ENCODE measurements at places on chromosomes 3 and 15.

GRCh38 chr3:196620161-196620604 lies 19.3 kb upstream of the NRROS start:
- peak; percentile 50 for DNase-seq

DNA sequence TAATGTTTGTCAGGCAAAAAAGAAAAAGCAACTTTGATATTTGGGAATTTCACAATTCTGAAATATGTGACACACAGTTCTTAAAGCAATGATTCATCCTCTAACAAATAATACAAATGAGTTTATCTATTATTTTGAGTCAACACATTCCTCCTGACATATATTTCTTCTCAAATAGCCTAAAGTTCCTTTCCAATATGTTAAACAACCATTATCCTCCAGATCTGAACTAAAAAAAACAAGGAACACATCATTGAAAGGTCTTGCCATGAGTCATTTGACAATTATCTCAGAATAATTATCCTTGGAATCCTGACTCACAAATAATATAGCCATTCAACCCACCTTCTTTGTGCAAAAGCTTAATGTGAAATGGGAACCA lies 208.7 kb upstream of the CDIN1 start:
- DNase-seq = no peak

- DNase-seq = no peak
Measured at GRCh38 chr3:39593341-39593740, 125.9 kb downstream of the MOBP start.

GRCh38 chr3:130711565-130712324 lies 34.9 kb downstream of the PIK3R4 start:
- DNase-seq = no peak

GRCh38 chr15:82012908-82013307 lies 32.9 kb downstream of the MEX3B start:
- DNase-seq = no peak

DNA sequence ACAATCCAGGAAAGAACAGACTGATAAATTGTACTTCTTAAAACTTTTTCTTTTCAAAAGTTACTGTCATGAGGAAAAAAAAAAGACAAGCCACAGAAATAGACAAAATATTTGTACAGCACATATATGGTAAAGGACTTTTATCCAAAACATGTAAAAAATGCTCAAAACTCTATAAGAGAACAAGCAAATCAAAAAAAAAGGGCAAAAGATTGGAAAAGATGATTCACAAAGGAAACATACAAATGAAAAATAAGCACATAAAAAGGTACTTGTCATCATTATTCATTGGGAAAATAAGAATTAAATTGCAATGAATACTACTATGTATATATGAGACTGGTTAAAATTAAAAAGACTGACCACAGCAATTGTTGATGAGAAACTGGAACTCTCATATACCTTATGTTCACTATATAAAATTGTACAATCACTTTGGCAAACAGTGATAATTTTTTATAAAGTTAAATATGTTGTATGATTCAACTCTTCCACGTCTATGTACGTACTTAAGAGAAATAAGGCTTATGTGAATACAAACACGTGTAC lies 39.7 kb downstream of the DIPK2A start:
- no peak for DNase-seq

DNA sequence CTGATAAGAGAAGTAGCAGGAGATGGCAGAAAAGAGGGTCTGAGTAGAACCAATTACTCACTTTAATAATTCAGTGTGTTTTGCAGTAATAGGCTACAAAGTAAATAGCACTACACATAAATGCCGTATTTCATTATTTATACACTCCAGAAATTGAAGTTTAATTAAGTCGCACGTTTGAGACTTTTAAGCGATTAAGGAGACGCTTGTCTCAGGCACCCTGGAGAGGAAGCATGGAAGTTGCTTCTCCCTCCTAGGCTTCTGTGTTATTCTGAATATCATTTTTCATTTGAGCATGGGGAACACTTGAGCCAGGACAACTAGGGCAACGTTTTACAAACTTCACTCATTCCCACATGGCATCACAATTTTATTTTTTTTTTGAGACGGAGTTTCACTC lies 12.2 kb downstream of the GXYLT2 start:
- DNase-seq = no peak

DNA sequence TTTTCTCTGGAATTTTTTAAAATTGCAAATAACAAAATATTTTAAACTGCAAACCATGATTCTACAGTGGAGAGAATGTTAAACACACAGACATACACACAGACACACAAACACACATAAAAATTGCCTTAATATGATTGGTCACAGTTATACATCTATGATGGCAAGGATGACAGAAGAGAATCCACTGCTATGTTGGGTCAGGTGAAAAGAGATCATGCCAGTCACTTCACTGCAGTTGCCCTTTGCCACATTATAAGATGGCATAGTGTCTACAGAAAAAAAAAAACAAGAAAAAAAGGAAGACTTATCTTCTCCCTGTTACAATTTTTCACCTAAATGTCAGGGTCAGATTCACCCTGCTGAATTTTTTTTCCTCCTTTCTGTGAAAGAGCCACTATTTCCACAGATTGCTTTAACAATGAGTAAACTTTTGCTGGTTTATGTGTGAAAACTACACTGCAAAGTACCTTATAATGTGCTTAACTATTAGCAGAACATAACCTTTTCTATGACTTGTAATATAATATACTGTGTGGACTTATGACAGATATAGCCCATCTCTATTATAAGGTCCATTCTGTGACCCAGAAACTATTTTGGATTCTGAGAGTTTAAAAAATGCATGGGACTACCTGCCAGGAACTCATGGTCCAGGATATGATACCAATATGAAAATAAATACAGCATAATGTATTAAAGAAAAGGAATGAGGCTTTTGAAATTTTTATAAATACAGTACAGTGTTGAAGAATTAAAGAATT lies 111.9 kb downstream of the RBMS3 start:
- DNase-seq = no peak

- DNase-seq = peak; percentile 47
Measured at GRCh38 chr3:18179521-18179920, 245.6 kb downstream of the SATB1 start.

DNA sequence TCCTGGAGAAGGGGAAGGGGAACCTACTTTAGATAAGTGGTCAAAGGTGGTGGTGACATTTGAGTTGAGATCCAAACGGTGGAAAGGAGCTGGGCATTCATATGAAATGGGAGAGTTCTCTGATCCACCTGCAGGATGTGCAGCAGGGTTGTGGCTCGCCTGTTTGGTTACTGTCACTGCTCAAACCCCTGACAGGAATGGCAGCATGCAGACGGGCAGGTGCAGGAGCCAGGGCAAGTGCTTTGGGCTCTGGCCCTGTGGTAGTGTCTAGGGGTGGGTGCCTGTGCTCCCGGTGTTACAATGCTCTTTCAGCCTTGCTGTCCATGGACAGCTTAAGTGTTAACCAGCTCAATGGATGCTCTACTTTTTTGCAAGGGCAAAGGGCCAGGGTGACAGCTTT lies 18.5 kb downstream of the PAQR9 start:
- no peak for DNase-seq

- DNase-seq = no peak
Measured at GRCh38 chr3:141553055-141553454, 66.2 kb downstream of the RASA2 start.

GRCh38 chr3:46924921-46925584 lies 47.5 kb downstream of the PTH1R start:
- DNase-seq = no peak

GRCh38 chr3:88009066-88009465 lies 49.7 kb downstream of the CGGBP1 start:
- no peak for DNase-seq

DNA sequence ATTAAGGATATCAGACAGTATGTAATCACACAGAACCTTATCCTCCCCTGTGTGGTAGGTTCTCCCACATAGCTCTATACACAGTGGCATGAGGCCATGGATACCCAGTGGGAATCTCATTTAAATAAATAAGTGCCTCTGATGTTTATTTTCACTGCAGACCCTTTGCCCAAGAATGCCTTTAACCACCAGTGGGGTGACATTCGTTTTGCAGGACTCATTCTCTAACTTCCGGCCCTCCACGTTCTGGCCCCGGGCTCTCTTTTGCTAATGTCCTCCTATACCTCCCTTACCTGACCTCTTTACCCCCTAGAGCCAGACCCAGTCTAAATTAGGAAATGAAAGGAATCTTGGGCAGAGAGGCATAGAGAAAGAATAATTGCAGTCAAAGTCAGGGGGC lies 8.3 kb downstream of the CCDC80 start:
- no peak for DNase-seq

- DNase-seq = no peak
Measured at GRCh38 chr3:24037971-24038370, 92.9 kb downstream of the NR1D2 start.

DNA sequence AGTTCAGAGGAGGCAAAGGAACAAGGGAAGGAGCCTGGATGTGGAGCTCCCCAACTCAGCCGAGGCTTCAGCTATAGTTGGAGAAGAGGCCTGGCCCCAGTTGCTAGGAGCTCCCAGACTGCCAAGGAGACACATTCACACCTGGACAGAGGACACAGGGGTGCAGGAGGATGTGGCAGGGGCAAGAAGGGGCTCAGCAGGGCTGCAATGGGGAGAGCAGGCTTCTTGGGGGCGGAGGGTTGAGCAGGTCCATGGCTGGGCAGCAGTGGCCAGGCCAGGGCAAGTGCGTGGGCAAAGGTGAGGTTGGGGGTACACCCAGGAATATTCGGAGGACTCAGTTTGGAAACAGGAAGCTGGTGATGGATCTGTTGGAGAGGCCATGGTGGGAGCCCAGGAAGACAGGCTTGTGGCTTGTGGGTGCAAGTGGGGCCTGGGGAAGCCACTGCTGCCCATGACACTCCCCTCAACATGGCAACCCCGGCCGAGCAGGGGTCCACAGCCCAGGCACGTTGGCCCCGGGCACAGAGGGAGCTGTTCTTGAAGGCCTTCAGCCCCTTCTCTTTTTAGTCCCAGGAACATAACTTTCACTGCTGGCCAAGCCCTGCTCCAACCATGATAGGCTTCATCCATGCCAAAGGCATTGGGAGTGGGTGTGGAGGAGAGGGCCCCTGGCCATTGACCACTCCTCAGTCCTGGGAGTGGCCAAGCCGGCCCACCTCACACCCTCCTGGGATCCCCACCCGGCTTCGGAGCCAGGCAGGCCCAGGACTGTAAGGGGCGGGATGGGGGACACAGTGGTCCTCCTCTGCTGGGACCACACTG lies 33.3 kb downstream of the TSPAN3 start:
- DNase-seq = no peak

GRCh38 chr15:30990036-30990435 lies 1.4 kb downstream of the MTMR10 start:
- no peak for DNase-seq

DNA sequence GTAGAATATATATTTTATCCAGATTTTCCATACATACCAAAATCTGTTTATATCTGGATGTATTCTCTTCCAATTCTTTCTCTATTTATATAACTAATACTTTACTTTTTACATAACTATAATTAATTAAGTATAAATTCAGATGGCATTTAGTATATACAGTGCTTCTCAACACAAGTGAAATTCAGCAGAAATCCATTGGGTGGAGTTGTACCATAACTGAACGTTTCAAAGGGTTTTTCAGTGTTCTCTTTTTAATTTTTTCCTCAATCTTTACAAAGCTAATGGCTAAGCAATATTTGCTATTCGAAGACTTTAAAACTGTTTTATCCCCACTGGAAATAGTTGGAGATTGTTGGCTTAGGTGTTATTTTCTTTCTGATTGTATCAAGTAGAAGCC lies 13.9 kb upstream of the ZBBX start:
- no peak for DNase-seq

DNA sequence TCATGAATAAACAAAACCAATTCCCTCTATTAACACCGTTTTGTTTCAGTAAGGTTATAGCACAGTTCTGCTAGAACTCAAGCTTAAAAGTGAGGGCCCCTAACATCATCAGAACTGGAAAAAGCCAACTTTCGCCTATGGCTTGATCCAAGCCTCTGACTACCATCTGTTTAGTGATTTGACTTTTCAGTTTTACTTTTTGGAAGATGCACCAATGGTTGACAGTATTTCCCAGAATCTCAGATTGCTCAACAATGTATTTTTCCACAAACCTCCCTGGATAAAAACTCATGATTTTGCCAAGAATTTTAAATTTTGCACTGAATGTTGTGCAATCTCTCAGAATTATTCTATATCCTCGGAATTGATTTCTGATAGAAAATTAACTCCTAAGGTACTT lies 190.7 kb downstream of the LSAMP start:
- DNase-seq = no peak

GRCh38 chr3:133962849-133963248 lies 66.9 kb downstream of the SLCO2A1 start:
- no peak for DNase-seq

GRCh38 chr3:58246148-58247047 lies 8.8 kb downstream of the ABHD6 start:
- no peak for DNase-seq

- DNase-seq = no peak
Measured at GRCh38 chr3:144771381-144771870, 799.8 kb downstream of the DIPK2A start.

- no peak for DNase-seq
Measured at GRCh38 chr15:64324165-64324877, 31.7 kb downstream of the CSNK1G1 start.

DNA sequence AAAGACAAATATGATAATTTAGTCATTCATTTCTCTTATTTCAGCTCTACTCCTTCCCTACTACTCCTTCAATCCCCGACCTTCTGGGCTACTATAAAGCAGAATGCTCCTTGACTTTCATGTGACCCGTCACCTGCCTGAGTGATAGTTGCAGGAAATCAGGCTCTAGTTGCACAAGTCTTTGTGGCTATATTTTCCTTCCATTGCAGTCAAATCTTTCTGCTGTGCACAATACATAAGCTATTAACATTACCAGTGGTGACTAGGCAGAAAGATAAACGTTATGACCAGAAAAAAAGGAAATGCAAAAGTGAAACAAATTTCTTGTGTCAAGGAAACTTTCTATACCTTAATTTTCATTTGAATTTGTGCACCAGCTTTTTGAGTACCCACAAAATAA lies 2.3 kb downstream of the SUCNR1 start:
- no peak for DNase-seq

DNA sequence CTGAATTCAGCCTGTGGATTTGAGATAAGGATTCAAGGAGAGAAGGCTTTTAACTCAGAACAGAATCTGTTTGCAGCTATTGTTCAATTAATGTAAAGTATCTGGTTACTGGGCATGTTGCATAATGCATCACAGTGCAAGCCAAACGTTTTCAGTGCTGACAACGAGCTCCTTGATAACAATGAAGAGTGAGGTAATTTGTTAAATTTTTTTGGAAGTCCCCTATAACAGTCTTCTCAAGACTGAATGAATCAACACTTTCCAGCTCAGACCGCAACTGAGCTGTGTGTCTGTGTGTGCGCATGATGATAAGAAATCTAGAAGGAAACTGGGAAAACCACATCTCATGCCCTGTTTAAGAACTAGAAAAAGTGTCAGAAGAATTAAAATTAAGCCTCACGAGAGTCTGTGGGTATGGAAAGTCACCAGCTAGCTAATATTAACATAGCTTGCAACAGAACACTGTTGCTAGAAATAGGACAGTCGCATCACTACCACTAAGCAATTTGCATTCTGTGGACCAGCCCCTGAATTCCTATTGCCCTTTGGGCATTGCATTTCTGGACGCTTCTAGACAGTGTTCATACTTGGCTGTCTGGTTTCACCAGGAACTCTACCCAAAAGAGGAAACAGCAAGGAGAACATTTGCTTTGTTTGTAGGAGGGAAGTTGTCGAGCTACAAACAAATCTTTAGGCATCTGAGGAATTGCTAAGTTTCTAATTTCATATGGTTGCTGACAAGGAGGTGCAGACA lies 43.7 kb upstream of the ATP2C1 start:
- no peak for DNase-seq

- DNase-seq = peak; percentile 16
Measured at GRCh38 chr3:141392897-141393734, 24.8 kb downstream of the ZBTB38 start.

- no peak for DNase-seq
Measured at GRCh38 chr15:42032376-42033213, 11.8 kb upstream of the PLA2G4E start.
